Panc1 (cell line): ENCODE measurements at places on chromosomes 1 and 21.

DNA sequence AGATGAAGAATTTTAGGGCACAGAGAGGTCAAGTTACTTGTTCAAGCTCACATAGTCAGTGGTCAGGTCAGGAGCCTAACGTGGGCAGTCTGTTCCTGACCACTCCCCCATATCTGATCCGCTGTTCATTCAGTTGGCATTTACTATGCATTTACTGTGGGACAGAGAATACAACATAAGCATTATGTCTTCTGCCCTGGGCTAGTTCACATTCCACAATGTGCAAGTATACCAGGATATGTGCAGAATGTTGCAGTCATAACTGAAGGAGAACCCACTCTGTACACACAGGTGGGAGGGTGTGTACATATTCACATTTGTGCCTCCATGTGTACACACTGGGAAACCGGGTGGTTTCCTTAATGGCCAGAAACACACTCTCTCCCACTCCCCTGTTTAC is 309.6 kb downstream of the PRDM2 start:
- DNase-seq: no peak

DNA sequence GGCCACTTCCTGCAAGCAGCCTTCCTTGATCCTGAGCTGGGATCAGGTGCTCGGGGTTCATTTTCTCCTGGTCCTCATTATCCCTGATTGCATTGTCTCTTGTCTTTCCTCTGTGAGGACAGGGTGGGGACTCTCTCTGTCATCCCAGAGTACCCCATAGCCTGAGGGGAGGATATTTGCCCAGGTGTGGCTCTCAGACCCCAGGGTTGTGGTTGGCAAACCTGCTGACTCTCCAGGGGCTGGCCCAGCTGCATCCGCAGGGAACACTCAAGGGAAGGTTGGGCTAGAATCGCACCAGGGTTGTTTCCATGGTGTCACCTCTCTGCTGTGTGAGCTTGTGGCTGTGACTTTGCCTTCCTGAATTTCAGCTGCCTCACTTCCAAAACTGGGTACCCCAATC is 276.8 kb upstream of the C1orf174 start:
- no peak for DNase-seq

DNA sequence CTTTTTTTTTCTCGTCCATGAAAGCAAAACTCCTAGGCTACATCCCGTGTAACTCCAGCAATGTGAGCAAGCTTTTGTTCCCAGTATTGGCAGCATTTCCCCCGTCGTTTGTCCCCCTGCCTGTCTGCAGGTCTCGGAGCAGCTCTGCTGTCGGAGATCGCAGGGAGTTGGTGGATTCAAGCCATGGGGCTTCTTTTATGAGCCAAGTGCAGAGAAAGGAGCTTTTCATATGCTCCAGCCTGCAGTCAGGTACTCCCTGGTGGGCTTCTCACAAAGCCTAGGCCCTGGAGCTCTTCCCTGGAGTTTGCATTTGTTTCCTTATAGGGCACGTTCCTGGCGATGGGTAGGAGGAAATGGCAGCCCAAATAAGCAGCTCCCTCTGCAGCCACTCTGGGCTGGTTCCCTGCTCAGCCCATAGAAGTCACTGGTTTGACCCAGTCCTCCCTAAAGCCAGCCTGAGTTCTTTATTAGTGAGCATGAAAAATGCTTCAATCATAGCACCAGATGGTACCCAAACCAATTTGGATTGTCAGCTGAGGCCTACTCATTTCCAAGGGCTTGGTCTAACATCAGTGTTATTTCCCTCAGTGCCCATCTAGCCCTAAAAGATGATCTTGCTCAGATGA is 78.3 kb downstream of the NUF2 start:
- no peak for DNase-seq

DNA sequence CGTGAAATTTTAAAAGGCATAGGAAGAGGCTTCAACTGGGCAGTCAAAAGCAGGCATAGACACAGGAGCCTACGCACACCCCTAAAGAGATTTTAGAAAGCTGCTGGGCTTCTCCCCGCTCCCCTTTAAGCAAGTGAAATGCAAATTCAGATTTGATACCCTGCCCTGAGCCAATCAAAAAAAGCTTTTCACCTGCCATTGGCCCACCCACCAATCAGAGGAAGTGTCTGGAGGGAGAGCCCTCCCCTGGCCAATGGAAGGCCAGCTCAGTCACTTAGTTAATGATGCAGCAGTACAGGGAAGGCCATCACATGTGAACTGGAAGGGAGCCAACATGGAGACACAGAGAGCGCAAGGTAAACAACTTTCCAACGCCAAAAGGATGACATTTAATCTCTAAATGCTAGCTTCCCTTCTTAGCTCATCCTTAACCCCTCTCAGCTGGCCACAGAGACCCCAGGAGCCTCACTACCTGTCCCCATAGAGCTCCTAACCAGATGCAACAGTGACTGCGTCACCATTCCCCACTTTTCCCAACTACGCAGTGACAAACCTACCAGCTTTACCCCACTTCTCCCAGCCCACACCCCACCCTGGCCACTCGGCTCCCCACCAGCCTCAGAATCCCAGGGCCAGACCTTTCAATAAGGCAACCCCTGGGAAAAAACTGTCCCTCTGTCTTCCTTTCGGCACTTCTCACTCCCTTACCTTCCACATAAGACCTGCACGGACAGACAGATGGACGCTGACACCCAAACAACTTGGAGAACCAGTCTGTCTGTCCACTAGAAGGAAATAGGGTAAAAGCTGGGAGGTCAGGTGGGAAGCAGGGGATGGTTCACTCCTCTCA is 71.0 kb downstream of the CD46 start:
- DNase-seq: no peak

DNA sequence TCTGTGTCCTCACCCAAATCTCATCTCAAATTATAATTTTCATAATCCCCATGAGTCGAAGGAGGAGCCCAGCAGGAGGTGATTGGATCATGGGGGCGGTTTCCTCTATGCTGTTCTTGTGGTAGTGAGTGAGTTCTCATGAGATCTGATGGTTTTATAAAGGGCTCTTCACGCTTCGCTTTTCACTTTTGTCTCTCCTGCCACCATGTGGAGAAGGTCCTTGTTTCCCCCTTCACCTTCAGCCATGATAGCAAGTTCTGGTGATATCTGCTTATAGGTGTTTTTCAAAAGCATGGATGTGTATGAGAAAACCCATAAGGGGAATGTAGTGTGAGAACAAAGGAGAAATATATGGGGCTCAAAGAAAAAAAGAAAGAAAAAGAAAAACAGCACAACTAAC is 405.9 kb upstream of the RGS18 start:
- DNase-seq: peak; percentile 5

DNA sequence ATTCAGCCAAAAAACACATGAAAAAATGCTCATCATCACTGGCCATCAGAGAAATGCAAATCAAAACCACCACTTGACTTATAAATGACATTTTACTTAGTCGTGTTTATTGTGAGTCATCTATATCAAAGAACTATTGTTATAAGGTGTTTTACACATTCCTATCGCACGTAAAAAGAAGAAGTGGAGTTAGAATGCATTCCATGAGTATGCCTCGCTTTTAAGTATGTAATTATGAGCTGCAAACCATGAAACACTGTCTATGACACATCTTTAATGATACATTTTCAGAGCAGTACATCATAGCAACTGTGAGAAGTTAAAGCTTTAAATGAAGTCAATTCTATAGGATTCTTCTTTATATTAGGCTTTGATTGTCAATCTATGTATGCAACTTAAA is 614.3 kb upstream of the ADAMTS5 start:
- DNase-seq: no peak

DNA sequence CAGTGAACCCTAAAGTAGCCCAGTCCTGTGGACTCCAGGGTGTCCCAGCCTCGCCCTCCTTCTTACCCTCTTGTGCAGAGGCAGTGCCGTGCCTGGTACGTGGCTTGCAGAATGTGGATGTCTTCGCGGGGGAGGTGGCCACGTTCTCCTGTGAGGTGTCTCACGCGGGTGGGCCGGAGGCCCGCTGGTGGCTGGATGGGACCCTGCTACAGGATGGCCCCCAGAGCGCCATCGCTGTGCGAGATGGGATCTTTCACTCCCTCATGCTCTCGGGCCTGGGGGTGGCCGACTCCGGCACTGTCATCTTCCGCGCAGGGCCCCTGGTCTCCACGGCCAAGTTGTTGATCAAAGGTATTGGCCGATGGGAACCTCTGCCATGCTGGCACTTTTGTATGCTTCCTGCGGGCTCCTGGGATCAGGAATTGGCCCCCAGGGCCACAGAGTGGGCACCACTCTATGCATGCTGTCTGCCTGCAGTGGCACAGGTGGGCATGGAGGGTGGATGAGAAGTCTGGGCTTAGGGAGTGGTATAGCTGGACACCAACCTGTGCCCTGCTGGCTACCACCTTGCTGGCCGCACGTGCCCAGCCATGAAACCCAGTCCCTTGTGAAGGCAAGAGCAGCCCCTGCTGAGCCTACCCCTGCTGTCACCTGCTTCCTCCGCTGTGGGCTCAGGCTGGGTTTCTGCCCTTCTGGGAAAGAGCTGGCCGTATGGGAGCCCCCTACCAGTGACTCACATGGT is 92.9 kb downstream of the TRIM11 start:
- DNase-seq: no peak

DNA sequence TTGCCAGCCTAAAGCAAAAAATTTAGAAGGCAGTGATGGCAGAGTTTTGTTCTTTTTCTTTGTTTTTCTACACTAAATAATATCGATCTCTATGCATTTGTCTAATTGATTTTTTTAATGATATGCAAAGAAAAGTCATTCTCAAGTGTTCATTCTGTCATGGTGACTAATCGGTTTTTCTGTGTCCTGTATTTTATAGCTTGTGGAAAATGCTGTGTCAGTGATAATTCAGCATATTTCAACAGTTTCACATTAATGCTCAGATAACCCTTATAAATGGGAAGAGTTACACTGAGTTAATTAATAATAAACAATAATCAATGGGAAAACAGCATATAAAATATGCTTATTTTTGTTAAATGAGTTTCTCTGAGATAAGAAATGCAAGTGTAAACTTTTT is 824.9 kb downstream of the AMY1C start:
- no peak for DNase-seq

DNA sequence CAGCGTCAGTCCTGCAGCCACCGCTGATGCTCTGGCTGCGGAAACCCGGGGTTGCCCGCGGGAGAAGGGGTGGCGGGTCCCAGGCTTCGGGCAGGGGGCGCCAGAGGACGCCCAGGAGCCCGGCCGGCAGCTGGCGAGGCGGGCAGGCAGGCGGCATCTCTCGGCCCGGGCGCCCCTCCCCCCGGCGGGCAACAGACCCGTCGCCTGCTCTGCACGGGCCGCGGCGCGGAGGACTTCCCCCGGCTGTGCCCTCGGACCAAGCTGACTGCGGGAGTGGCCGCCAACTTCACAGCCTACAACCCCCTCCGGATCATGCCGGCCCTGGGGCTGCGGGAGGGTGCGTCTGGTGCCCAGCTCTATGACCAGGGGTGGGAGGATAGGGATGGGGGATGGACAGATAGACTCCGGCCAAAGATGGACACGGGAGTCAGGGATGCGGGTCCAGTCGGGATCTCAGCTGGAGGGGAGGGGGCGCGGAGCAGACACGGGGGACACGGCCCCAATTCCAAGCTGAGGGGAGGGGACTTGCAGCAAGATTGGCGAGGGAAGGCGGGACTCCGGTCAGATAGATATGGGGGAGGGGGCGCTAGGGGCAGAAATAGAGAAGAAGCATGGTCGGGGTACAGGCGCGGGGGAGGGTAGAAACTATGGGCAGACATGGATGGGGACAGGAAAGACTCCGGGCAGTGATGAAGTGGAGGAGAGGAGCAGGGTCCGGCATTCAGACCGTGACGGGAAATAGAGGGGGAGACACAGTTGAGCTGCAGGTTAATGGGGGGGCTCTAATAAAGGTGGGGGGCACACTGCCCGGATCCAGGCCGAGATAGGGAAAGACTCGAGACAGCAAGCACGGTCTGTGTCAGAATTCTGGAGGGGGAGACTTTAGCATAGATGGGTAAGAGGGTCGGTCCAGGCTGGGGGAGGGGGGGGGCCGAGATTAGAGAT is 1.1 kb downstream of the ADGRB2 start:
- DNase-seq: no peak

DNA sequence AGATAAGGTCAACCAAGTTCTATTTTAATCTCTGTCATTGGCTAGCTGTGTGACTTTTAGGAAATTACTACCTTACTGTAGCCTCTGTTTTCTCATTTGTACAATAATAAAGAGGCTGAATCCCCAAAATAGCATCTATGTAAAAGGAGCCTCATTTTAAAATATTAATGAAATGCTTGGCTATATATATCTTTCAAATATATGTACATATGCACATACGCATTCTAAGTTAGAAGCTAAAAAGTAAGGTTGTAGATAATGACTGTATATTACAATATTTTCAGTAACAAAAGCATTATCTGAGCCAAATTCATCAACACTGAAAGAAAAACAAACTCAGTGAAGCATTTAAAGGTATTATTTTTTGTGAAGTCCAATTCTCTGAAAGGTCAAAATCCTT is 44.6 kb downstream of the TYW3 start:
- no peak for DNase-seq

GRCh38 chr1:228366062-228366865 is 40.4 kb downstream of the TRIM11 start:
- no peak for DNase-seq

DNA sequence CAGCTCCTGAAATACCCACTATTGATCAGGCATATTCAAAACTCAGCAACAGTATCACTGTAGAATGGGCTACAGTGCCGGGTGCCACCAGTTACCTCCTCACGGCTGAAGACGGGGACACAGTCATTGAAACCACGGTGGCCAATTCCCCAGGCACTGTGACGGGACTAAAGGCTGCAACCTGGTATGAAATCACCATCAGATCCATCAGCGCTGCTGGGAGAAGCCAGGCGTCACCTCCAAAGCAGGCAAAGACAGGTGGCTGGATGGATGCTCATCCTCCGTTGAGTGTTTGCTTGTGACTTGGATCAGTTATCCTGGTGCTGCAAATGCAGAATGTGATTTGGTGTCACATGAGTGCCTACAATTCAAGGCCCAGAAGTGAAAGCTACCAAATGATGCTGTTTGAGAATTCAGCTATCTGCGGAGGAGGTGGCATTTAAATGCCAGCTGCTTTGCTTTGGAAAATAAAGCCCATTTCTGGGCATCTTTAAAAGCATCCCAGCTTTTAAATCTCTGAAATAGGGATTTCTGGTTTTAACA is 5.1 kb downstream of the FNDC7 start:
- DNase-seq: no peak

DNA sequence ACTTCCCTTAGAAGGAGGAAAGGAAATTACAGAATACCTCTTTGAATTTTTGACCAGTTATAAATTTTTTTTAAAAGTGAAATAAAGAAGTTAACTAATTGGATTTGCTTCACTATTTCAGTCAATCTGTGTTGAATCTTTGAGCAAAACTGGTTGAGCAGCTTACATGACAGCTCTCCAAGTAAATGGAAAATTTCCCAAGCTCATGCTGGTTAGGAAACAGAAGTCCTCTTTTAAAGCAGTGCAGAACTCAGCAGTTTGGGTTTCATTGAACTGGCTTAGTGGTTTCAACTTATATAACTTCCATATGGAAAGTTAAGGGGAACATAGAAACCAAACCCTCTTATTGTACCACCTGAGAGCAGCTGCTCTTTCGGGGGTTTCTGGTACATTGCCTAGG is 250.5 kb downstream of the PDE4B start:
- no peak for DNase-seq

GRCh38 chr1:147626739-147627138 is 43.6 kb downstream of the ACP6 start:
- no peak for DNase-seq
